ENCODE measurements at places on chromosomes 4 and X.

- DNase-seq: no peak
These were observed 16.6 kb downstream of the DKC1 start for GRCh38 chrX:154779261-154779660.

DNA sequence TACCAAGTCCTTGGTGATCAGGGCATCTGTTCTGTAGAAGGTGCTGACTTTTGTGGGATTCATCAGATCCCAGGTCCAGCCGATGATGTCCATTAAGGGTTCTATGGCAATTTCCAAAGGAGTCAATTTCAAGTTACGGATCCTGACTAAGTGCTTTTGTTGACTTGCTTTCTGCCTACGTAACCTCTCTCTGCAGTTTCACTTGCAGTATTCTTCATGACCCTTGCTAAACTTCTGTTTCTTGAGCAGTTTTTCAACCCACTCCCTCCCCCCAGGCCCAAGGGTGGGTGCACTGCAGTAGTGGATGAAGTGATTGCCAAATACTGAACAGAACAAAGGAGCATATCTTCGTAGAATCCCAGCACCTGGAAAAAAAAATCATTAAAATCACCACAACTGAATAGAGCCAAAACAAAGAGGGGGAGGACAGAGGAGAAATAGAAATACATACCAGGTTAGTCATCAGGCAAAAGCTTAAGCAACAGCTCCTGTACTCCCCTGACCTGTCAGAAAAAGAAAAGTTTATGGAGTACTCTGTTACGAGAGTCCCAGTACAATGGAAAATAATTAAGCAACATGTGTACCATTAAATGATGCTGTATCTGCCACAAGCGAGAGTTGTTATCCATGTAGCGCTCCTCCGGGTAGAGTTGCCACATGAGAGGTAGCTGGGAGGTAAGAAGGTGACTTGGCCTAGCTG is 5.8 kb downstream of the CMC4 start:
- DNase-seq: no peak

GRCh38 chr4:169582706-169583105 is 29.7 kb downstream of the NEK1 start:
- no peak for DNase-seq

GRCh38 chr4:99943904-99944437 is 2.4 kb downstream of the DNAJB14 start:
- DNase-seq: no peak

Data from activated gamma-delta T cell treated with anti-CD3 and anti-CD28 coated beads, Interleukin-2, amount 50 U/mL, for 16 hours (primary cell).